Tibial artery (tissue), 4 donors: ENCODE measurements at places on chromosomes 1 and 21.

DNA sequence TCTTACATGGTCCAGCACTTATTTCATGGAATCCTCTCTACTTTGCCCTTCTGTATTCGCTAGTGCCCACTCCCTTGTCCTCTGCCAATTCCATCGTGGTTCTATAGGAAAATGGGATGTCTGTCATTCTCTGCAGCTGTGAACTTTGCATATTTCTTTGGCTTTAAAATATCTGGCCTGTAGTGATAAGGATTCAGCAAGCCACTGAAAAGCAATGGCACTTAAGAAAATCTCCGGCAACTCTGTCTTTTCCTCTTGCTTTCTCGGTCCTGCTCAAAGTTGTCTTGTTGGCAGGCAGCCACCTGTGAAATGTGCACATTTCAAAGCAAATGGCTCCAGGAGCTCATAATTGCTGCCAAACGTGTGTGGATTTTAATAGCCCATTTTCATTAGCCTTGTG lies 91.8 kb downstream of the CHD1L start:
- no peak for DNase-seq

GRCh38 chr1:224196813-224197600 lies 14.0 kb downstream of the DEGS1 start:
- DNase-seq = no peak

- DNase-seq = peak; percentile 79
Measured at GRCh38 chr1:145720878-145721671, 1.8 kb downstream of the CD160 start.

DNA sequence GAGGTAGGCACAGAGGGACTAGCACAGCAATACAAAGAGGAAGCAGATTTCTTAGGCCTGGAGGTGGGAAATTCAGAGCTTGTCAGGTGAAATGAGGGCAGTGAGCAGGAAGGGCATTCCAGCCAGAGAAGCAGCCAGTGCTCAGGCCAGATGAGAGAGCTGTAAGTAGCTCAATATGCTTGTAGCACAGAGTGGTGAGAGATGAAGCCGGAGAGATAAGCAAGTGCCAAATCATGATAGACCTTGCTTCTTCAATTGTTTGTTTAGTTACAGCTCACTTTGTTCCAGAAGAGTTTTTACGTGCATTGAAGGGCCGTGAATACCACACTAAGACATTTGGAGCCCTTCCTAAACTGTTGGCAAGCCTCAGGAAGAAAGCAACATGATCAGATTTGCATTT lies 42.0 kb upstream of the ADAMTS1 start:
- DNase-seq = no peak

GRCh38 chr1:243763806-243764205 lies 86.2 kb downstream of the AKT3 start:
- no peak for DNase-seq

- no peak for DNase-seq
Measured at GRCh38 chr1:200558866-200559459, 61.6 kb downstream of the KIF14 start.
